ENCODE measurements at places on chromosomes 5 and 9.

- DNase-seq: no peak
These were observed 917.0 kb downstream of the MAT2B start for GRCh38 chr5:164422400-164422799.

- no peak for DNase-seq
These were observed 104.9 kb upstream of the RUSC2 start for GRCh38 chr9:35385042-35385441.

GRCh38 chr5:170629566-170630175 lies 125.9 kb downstream of the KCNIP1 start:
- DNase-seq: no peak

DNA sequence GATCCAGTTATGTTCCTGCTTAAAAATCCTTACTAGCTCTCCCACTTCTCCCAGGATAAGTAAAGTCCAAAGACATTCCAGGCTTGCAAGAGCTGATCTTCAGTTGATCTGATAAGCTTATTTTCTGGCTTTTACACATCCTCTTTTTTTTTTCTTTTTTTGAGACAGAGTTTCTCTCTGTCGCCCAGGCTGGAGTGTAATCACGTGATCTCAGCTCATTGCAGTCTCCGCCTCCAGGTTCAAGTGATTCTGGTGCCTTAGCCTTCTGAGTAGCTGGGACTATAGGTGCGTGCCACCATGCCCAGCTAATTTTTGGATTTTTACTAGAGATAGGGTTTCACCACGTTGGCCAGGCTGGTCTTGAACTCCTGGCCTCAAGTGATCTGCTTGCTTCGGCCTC lies 37.3 kb upstream of the PTPN3 start:
- DNase-seq: no peak

GRCh38 chr5:146962801-146963355 lies 84.3 kb upstream of the PPP2R2B start:
- no peak for DNase-seq

- no peak for DNase-seq
These were observed 2.3 kb downstream of the ANXA2R start for GRCh38 chr5:43037636-43038495.

DNA sequence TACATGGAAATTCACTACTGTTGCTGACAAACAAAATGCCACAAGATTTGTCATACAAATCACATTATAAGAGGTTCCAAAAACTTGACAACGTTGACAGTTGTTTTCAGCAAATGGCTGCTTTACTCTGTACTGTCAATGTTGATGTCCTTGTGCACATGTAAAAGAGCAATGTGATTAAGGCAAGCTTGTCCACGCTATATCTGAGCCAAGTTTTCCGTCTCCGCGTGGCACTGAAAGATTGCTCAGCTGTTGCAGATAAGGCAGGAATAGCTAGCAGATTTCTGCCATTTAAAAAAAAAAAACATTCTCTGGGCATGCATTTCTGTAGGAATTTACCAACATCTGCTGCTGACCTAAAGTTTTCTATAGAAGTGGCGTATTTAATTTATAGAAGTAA lies 46.4 kb upstream of the MEF2C start:
- no peak for DNase-seq

GRCh38 chr9:3500044-3500443 lies 25.8 kb downstream of the RFX3 start:
- no peak for DNase-seq

- DNase-seq: no peak
These were observed 2.4 kb downstream of the ATG12 start for GRCh38 chr5:115838885-115839518.

DNA sequence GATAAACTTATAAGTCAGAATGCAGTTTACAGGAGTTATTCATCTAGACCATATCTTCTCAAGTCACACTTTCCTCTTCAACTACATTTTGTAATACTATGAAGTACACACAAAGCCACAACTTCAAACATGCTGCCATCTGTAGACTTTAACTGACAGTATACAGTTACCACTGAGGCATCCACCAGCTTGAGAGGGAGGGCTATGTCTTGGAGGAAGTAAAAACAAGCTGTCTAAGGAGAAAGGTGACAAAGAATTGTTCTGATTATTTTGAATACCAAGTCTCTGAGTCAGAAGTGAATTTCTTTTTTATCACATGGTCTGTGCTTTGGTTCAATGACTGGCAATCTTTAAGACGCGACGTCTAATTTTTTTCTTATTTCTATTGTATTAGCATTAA lies 97.6 kb upstream of the CDH10 start:
- DNase-seq: no peak

- DNase-seq: no peak
These were observed 49.4 kb upstream of the ORM1 start for GRCh38 chr9:114273461-114273881.

GRCh38 chr5:57004800-57005199 lies 52.9 kb upstream of the MIER3 start:
- DNase-seq: no peak

Data from stimulated activated CD4-positive, alpha-beta T cell treated with anti-CD3 and anti-CD28 coated beads, Interleukin-4, amount 100 ng/mL, for 48 hours (primary cell).